ENCODE measurements at places on chromosomes 2 and 18.

DNA sequence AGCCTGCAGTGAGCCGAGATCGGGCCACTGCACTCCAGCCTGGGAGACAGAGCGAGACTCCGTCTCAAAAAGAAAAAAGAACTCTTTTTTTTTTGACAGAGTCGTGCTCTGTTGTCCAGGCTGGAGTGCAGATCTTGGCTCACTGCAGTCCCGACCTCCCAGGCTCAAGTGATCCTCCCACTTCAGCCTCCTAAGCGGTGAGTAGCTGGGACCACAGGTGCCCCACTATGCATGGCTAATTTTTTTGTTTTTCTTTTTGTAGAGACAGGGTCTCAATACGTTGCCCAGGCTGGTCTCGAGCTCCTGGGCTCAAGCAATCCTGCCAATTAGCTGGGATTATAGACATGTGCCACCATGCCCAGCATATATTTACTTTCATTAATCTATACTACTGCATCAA lies 12.5 kb upstream of the INO80D start:
- no peak for DNase-seq

- DNase-seq = no peak
Observed at GRCh38 chr2:116329280-116329679, 1485.2 kb upstream of the DDX18 start.

GRCh38 chr2:43430489-43430888 lies 165.3 kb downstream of the THADA start:
- no peak for DNase-seq

GRCh38 chr18:3313685-3314084 lies 51.8 kb downstream of the MYL12B start:
- no peak for DNase-seq

GRCh38 chr2:1400943-1401735 lies 12.1 kb upstream of the TPO start:
- DNase-seq = no peak

DNA sequence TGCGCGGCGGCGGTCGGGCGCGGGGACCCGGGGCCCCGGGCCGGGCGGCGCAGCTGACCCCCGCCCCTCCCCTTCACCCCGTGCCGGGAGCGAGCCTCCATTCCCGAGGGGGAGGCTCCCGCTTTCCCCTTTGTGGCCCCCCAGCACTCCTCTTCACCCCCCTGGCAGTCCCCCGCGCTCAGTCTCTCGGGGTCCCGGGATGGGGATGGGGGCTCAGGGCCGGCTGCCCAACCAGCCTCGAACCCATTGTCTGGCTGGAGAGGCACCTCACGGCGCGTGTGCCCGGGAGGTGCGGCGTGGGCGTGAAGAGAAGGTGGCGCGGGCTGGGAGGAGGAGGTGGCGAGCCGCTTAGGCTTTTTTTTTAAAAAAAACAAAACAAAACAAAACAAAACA lies 748 bp downstream of the FMNL2 start:
- DNase-seq = no peak

DNA sequence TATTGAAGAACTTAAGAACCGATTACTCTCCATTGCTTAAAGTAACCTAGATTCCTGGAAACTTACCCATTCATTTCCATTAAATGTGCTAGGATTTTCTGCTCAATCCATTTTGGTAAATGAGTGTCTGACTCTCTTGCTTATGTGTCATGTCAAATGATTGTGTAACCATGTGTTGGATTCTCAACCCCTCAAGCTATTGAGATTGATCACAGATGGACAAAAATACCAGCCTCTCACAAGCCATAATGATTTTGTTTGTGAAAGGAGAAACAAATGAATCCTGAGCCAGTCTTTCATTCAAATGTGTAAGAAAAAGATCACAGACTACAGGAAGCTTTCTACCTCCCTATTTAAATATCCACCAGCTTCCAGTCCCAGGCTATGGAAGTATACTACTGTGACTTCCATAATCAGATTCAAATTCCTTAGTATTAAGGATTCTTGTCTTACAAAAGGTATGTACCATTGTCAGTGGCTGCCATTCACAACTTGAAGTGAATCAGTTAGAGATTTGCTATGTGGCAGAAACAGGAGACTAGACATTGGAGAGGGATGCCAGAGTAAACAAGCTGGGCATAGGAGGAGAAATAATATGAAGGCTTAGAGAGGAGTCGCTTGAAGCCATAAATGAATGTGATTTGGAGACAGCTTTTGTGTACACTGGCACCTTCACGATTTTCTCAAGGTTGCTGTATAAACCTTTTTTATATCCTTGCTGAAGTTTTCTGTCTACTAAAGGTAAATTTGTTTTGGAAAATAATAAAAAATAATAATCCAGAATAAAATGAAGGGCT lies 498.5 kb upstream of the SETBP1 start:
- no peak for DNase-seq

- DNase-seq = no peak
Observed at GRCh38 chr2:7902251-7902765, 779.5 kb upstream of the ID2 start.

- DNase-seq = no peak
Observed at GRCh38 chr18:33135951-33136660, 304.4 kb downstream of the CCDC178 start.

DNA sequence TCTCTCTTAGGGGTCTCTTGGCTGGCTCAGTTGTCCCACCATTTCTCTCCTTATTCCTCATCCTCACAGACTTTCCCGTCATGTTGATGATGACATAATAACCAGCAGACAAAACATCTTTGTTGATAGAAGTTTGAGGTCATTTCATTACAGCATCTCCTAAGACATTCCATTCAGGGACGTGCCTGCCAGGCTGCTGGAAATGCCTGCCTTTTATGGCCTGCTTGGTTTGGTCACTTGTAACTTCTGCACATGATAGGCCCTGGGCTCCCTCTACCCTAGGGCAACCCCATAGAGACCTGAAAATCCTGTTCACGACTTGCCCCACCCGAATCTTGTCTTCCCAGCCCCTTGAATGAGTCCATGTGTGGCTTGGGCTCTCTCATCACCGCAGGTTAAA lies 81.7 kb downstream of the SDC1 start:
- DNase-seq = no peak

- DNase-seq = no peak
Observed at GRCh38 chr2:232419245-232420072, 12.8 kb downstream of the ALPG start.

- DNase-seq = no peak
Observed at GRCh38 chr2:176094349-176094748, 1.8 kb downstream of the HOXD13 start.

GRCh38 chr2:209763106-209763505 lies 8.5 kb upstream of the UNC80 start:
- DNase-seq = no peak

DNA sequence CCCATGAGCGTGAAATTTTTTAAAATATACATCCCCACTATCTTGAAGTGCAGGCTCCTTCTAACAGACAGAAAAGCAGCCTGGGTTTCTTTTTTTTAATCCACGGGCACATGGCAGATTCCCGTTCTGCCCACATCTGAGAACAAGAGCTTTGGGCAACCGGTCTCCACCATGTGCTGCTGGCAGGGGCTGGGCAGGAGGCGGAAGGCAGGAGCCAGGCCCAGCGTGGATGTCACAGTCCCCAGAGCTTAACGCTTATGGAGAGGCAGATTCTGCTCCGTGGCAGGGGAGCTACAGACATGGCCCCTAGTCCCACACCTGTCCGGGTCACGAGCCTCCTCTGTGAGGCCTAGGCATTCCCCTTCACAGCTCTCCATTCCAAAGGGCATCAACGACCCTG lies 503.0 kb upstream of the MYT1L start:
- no peak for DNase-seq

DNA sequence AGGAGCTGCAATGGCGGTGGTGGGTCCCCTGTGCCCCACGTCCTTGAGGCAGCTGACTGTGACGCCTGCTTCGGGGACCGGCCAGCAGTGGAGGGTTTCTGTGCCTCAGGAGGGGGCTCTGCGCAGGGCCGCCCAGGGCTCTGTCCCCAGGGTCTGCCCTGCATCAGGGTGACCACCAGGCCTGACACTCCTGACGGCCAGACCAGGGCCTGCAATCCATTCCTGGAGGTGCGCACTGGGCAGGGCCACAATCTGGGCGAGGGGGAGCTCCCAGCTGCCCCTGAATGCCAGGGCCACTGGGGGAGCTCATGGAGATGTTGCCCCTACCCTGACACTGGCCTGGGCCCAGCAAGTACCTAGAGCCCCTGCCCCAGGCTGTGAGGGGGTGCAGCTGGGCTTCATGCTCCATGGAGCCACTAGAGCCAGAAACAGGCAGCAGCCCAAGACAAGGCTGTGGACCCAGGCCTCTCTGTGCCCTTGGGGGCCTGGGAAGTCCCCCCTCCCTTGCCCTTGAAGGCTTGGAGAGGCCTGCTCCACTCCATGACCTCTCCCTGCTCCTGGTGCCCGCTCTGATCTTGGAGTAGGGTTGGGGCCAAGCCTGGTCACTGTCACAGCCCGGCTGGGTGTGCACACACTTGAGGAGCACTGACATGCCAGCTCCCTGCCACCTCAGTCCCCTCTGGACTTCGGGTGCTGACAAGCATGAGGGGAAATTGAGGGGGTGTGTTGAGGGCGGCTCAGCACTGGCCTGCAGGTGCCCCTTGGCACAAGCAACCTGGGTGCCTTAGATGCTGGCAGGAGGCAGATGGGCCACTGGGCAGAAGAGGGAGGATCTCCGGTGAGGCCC lies 55.9 kb downstream of the LDAH start:
- DNase-seq = no peak

GRCh38 chr2:106572541-106573450 lies 85.6 kb downstream of the CD8B2 start:
- peak; percentile 33 for DNase-seq

DNA sequence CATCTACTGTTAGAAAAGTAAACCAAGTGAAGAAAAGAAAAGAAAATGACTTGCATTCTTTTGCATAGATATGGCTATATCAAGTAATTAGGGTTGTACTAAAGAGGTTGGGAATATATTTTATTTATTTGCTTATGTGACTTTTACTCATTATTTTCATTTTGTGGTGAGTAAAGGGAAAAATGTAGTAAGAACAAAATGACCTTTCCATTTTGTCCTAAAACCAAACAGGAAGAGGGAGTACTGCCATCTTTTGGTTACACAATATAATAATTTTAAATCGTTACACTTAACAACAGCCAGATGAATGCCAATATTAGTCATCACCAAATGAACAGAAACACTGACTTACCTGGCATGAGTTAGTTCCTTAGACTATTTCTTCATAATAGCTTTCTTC lies 47.3 kb upstream of the NDUFV2 start:
- DNase-seq = peak; percentile 66

DNA sequence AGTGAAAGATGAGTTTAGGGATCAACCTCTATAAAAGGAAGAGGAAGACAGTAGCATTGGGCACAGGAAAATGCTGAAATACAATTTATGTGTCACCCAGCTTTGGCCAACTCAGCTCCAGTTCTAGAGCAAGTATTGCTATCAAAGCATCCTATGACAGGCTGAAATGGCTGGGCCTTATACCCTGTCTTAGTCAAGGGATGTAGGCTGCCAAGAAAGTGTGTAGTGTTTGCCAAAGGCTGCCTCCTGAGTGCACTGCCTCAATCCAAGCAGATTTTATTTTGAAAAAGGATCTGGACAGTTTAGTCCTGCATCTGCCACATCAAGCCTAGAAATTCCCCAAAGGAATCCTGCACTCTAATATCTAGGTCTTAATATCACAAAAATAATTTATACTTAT lies 359.9 kb upstream of the ZC3H15 start:
- no peak for DNase-seq

DNA sequence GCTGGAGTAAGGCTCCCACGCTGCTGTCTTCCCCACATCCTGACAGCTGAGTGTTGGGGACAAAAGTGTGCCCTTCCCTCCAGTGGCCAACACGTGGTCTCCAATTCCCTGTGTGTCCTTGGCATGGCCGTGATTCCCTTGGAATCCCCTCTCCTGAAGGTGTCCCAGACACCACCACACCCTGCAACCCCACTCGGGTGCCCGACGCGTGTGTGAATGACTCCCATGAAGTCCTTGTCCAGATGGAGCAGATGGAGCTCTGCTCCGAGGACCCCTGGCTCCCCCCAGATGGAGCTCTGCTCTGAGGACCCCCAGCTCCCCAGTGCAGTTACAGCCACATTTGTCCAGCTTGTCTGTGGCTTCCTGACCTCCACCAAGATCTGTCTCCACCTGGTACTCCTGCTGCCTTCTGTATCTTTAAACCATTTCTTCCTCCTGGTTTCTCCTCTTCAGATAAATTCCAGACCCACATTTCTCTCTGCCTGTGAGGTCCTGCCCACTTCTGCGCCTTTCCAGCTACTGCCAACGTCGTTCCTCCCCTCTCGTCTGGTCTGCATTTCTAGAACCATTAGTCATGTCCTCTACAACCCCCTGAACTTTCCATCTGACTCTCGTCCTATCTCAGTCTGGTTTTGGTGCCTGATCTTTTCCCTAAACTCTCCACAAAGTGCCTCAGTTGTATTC lies 86.8 kb upstream of the PXDN start:
- no peak for DNase-seq
